ENCODE measurements at places on chromosomes 16 and 17.

DNA sequence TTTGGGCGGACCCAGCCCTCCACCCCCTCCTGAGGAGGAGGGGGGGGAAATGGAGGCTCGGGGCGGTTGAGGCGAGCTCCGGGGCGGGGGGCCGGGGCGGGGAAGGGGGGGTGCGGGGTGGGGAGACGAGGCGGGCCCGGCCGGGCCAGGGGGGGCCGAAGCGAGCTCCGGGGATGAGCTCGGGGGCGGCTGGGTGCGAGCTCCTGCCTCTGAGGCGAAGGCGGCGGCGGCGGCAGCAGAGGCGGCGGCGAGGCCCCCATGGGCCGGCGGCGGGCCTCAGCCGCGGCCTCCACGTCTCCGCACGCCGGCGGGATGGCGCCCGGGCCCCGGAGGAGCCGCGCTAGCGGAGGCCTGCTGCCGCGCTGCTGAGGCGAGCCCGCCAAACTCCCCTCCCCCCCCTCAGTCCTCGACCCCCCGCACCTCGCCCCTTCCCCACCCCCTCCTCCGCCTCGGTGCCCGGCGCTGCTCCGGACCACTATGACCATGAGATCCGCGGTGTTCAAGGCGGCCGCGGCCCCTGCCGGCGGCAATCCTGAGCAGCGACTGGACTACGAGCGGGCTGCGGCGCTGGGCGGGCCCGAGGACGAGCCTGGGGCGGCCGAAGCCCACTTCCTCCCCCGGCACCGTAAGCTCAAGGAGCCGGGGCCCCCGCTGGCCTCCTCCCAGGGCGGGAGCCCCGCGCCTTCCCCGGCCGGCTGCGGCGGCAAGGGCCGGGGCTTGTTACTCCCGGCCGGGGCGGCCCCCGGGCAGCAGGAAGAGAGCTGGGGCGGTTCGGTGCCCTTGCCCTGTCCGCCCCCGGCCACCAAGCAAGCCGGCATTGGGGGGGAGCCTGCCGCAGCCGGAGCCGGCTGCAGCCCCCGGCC lies 596 bp downstream of the MSL1 start:
- no peak for DNase-seq

DNA sequence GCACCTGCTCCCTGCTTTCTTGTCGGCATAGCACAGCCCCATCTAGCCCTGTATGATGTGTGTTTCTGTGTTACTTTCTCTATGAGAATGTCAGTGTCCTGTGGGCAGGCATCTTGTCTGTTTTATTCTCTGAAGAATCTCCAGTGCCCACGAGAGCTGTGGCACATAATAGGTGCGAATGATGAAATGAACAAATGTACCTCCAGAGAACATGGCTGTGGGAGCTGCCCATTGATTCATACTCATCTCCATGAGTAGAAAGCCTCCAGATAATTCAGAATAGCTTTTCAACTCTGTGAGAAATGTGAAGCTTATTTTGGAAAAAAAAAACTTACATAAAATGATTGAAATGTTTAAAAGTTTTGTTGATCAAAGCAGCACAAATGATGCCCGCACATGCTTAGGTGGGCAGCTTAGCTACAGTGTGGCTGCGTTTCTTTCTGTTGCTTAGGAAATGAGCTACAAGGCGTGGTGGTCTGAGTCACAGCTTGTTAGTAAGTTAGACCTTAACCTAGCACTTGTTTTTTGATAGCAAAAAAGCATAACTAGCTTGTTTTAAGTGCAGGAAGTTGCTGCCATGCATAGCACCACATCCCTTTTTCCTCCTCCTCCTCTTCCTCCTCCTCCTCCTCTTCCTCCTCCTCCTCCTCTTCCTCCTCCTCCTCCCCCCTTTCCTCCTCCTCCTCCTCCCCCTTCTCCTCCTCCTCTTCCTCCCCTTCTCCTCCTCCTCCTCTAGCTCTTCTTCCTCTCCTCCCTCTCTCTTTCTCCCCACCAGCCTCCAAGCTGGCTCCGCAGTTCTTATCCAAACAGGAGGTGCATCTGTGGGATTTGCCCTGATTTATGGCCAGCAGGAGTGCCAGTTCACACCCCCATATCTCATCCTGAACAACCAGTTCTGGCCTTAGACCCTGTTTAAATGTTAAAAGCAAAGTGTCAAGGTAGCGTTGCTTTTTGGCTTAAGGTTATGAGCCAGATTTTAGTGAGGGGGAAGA lies 221.5 kb downstream of the IRF8 start:
- DNase-seq = no peak

DNA sequence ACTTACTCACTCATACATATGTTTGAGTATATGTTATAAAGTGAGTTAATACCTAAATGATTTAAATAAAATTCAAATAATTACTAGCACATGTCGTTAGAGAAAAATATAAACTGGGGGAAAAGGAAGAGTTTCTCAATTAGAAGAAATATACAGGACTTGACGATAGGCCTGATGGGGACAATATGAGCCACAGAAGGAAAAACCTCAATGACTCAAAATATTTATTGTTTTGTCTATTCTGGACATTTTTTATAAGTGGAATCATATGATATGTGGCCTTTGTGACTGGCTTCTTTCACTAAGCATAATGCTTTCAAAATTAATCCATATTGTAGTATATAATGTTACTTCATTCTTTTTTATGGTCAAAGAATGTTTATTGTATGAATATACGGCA lies 339.2 kb upstream of the PMFBP1 start:
- no peak for DNase-seq

- DNase-seq = no peak
Measured at GRCh38 chr16:66251476-66252160, 114.9 kb upstream of the CDH5 start.

DNA sequence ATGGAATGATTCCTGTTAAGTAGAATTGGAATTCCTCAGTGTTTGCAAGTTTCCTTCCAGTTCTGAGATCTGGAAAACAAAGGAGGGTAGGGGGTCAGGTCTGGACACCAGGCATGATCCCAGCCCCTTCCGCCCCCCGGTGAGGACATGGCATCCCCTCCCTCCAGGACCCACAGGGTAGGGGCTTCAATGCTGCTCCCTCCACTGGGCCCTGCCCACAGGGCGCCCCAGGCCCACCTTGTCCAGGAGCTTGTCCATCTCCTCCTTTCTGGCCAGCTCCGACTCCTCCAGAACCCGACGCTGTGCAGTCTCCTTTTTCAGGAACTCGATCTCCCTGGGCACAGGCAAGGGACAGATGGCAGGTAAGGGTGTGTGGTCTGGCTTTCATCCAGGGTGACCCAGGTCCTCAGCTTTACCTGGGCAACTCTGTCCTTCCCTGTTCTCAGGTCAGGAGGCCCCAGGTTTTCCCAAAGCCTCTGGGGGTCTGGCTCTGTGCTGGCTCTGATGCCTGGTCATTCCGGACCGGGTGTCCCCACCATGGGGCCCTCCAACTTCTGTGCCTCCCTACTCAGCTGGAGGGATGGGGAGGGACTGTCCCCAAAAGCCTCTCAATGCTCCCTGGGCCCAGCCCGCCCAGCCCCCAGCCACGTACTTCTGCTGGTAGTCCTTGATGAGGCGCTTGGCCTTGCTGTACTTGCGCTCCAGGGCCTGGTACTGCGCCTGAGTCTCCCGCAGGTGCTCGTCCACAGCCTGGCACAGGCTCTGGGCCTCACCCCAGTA lies 5.5 kb upstream of the SAMD14 start:
- no peak for DNase-seq
